ENCODE measurements at places on chromosomes 2 and 18.

- DNase-seq, result no peak
Measured at GRCh38 chr2:15284614-15285013, 276.5 kb downstream of the NBAS start.

DNA sequence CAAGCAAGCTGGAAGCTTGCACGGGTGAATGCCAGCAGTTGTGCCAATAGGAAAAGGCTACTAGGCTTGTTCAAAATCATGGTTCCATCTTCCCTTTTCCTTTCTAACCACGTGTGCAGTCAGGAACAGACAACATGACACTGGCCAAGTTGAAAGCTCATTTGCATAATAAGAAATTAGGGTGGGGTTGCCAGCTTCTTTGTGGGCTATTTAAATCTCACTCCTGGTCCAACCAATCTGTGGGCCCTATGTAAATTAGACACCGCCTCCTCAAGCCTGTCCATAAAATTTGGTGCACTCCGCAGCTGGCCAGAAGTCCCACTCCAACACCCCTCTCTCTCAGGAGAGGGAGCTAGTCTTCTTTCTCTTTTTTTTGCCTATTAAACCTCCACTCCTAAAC is 1948.4 kb upstream of the PIK3C3 start:
- DNase-seq, result no peak

DNA sequence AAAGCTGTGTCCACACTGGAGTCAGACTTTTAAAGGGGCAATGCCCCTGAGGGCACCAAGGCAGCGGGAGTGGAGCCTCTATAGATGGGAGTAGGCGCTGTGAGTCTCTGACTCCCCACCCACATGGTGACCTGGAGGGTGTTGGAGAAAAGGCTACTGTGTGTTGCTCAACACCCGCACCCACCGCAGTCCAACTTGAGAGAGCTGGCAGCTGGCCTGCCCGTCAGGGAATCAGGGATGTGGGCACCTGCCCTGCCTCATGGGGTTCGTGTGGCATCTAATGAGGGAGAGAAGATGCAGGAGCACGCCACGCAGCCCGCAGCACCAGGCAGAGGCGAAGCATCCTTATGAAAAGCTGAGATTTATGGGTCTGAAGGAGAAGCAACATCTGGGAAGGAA is 84.2 kb downstream of the KLHL29 start:
- DNase-seq, result no peak

GRCh38 chr2:232333361-232334135 is 45.0 kb upstream of the ALPP start:
- no peak for DNase-seq

- no peak for DNase-seq
Measured at GRCh38 chr2:74334931-74335333, 8.3 kb downstream of the SLC4A5 start.

DNA sequence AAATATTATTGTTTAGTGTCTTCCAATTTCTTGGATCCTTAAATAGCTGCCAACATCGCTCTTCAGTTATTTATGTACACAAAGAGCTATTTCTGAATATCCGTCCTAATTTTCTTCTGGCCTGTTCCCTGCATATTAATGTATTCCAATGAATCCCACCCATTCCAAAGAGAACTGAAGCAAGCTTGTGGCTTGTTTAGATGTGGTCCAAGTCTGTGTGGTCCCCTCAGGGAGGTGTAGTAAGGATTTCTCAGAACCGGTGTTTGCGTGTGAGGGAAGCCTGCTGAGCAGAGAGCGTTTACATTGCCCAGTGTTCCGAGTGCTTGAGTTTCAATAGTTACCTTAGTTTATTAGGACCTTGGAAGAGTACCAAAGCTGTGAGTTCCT is 25.1 kb upstream of the IL1R1 start:
- no peak for DNase-seq

DNA sequence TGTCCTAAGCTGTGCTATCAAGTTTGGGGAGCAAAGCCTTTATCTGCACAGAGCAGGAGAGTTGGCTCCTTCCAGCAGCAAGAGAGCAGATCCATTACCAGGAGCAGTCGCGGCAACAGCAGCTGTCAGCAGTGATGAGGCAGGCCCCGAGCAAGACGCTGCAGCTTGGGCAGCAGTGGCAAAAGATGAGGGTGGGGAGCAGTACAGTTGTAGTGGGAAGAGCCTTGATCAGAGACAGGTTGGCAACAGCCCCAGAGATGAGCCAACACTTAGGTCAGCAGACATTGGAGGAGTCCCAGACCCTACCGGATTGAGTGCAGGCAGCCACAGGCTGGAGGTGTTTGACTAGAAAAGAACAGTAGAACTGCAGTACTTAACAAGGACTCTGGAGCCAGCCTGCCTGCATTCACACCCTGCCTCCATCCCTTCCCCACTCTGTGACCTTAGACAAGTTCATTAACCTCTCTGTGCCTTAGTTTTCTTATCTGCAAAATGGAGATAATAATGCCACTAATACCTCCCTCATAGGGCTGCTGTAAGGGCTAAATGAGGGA is 117.1 kb upstream of the SERTAD2 start:
- DNase-seq, result no peak

GRCh38 chr2:26444236-26444635 is 33.7 kb downstream of the OTOF start:
- no peak for DNase-seq

DNA sequence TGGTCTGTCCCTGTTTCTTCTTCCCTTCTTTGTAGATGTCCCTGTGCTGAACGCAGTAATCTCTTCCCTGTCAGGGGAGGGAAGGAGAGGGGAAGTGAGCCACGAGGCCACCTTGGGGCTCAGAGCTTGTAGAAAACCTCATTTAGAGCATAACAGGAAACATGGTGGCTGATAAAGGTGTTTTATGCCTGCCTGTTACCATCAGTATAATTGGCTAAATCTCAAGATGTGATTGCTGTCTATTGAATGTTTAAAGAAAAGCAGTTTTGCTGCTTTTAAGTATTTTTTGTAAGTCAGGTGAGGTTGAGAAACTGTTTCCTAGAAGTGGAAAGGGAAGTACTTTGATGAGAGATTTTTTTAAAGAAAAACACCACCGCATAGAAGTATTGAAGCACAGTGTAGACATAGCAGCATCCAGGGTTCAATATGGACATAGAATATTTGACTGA is 59.7 kb upstream of the PDK1 start:
- no peak for DNase-seq

- DNase-seq, result peak; percentile 72
Measured at GRCh38 chr2:182763311-182763912, 47.4 kb downstream of the DNAJC10 start.

GRCh38 chr18:79426376-79427300 is 30.9 kb downstream of the NFATC1 start:
- no peak for DNase-seq

- no peak for DNase-seq
Measured at GRCh38 chr2:47219970-47220369, 64.9 kb upstream of the STPG4 start.

- no peak for DNase-seq
Measured at GRCh38 chr2:20880221-20880771, 57.4 kb upstream of the LDAH start.

GRCh38 chr2:35708411-35708923 is 647.1 kb upstream of the CRIM1 start:
- DNase-seq, result no peak

DNA sequence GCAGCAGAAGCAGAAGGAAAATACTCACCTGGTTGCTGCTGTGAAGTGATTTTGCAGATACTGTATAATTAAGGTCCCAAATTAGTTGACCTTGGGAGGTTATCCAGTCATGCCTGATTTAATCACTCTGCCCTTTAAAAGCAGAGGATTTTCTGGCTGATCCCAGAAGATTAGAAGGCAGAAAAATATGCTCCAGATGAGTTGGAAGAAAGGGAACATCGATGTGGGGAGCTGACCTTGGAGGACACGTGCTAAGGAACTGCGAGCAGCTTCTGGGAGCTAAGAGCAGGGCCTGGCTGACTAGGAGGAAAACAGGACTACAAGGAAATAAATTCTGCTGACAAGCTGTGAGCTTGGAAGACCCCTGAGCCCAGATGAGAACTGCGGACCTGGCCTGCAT is 13.3 kb upstream of the DYM start:
- no peak for DNase-seq

DNA sequence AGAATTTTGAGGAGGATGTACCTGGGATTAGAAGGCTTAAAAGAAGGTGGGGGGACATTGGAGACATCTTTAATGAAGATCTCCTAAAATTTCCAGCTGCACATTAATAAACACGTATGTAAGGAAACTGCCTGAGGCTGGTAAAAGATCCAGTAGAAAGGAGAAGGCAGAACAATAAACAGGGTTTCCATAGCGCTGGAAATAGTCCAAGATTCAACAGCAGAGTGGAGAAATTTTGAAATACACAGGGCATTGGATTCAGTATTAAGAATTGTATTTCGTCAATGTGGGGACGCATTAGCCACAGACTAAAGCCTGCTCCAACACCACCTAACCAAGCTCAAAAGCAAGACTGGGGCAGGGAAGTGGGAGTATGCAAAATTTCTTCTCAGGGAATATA is 606.9 kb upstream of the NRXN1 start:
- DNase-seq, result no peak

DNA sequence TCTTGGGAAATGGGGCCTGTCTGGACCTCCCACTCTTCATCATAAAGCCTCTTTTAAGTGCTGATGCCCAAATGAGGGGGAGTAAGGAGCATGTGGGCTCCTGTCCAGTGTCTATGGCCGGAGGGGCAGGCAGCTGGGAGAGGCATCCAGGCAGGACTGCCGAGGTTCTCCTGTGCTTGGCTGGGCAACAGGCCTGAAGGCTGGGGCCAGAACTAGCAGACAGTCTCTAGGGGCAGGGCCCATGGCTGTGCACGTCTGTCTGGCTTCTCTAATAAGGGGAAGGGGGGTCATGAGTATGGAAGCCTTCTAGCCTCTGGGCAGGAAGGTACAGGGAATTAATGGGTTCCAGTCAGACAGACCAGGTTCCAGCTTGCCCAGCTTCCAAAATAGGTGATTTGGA is 128.6 kb downstream of the SMAD2 start:
- no peak for DNase-seq

- DNase-seq, result no peak
Measured at GRCh38 chr18:35991696-35992095, 19.2 kb downstream of the RMP24 start.

GRCh38 chr2:27191070-27191829 is 20.6 kb upstream of the ATRAID start:
- no peak for DNase-seq

DNA sequence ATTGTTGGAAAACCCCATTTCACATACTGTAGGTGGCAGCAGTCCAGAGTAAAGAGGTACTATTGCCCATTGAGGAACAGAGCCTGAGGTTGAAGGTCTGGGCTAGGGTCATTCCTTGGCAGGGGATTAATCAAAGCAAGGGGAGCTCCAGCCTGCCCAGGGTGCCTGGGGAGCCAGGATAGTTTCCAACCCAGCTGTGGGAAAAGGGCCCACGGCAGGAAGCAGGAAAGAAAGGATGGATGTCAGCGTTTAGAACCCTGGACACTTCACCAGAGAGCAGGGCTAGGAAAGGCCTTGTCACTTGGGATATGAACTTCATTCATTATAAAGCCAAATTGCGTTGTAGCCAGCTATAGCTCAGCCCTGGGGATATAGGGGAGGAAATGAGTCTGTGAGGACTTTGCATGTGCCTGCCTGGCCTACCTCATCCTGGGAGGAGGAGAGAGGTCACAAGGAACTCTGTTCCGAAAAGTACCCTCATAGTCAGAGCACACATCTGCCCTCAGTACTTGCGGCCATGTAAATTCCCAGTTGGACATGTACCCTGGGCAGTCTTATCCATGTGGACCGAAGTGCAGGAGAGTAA is 140.2 kb upstream of the COPS8 start:
- no peak for DNase-seq

GRCh38 chr2:44247924-44248323 is 27.4 kb upstream of the SLC3A1 start:
- no peak for DNase-seq

- DNase-seq, result no peak
Measured at GRCh38 chr2:202009019-202009481, 24.6 kb upstream of the FZD7 start.

DNA sequence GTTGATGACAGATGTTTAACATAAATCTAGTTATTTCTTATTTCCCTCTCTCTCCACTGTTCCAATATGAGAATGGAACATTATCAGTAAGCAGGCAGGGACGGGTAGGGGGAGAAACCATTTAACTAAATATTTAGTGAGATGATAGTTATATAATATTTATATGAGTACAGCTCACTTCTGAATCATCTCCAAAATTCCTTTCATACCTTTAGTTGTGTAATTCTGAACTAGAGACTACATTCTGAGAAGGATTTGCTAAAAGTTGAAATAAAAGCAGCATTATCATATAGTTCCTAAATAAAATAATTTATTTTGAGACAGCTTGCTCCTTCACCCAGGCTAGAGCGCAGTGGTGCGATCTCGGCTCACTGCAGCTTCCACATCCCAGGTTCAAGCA is 41.4 kb downstream of the B4GALT6 start:
- DNase-seq, result no peak

- DNase-seq, result no peak
Measured at GRCh38 chr2:120617055-120617454, 118.6 kb upstream of the GLI2 start.

GRCh38 chr18:45493830-45494229 is 121.4 kb upstream of the SLC14A2 start:
- no peak for DNase-seq

- DNase-seq, result no peak
Measured at GRCh38 chr2:134469516-134470115, 215.7 kb downstream of the MGAT5 start.

GRCh38 chr2:215027779-215028178 is 110.6 kb downstream of the ABCA12 start:
- DNase-seq, result no peak

GRCh38 chr2:158315000-158315399 is 141.6 kb downstream of the CCDC148 start:
- DNase-seq, result no peak

- DNase-seq, result no peak
Measured at GRCh38 chr2:182055993-182056392, 70.3 kb downstream of the PPP1R1C start.

- DNase-seq, result no peak
Measured at GRCh38 chr2:110678457-110679336, 834 bp upstream of the BUB1 start.

- DNase-seq, result no peak
Measured at GRCh38 chr2:162435676-162436075, 91.7 kb downstream of the GCA start.

- no peak for DNase-seq
Measured at GRCh38 chr18:7808992-7809391, 241.9 kb downstream of the PTPRM start.

DNA sequence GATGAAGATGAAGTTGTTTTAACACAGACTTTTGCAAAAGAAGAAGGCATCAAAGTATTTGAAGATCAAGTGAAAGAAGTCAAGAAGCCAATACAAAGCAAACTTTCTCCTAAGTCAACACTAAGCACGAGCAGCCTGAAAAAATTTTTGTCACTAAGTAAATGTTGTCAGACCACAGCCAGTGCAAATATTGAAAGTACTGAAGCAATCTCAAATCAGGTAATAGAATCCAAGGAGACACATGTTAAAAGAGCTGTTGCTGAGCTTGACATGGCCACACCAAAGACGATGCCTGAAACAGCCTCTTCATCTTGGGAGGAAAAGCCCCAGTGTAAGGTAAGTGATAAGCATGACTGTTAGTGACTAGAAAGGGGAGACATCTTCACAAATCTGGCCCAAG is 75.1 kb downstream of the FSIP2 start:
- DNase-seq, result no peak
